ENCODE measurements at places on chromosomes 1 and 21.

GRCh38 chr1:201149400-201149799 lies 4.9 kb downstream of the TMEM9 start:
- no peak for DNase-seq

GRCh38 chr21:38646213-38646837 lies 148.0 kb upstream of the ERG start:
- no peak for DNase-seq

GRCh38 chr1:60390593-60391282 lies 317.2 kb upstream of the C1orf87 start:
- no peak for DNase-seq

GRCh38 chr1:184866586-184866985 lies 107.7 kb downstream of the NIBAN1 start:
- DNase-seq: no peak

DNA sequence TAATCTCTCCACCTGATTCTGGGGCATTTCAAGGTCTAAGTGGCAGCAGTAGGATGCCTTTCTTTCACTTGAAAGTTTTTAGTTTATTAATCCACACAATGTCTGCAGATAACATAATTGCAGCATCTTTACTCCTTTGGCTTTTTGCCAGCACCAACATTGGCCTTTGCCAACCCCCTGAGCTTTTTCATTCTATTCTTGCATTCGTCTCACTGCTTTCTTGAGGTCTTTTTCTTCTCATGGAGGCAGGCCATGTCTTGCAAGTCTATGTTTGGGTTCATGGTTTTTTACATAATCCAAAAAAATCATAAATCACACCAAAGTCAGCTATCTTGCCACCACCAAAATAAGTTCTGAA lies 30.4 kb upstream of the COG2 start:
- DNase-seq: no peak

- DNase-seq: no peak
Observed at GRCh38 chr1:24266398-24266941, 52.7 kb upstream of the GRHL3 start.

GRCh38 chr1:112527266-112528010 lies 18.7 kb downstream of the WNT2B start:
- no peak for DNase-seq

- no peak for DNase-seq
Observed at GRCh38 chr1:215119719-215120365, 37.3 kb downstream of the KCNK2 start.

- DNase-seq: no peak
Observed at GRCh38 chr1:37601441-37601840, 5.7 kb upstream of the GNL2 start.

GRCh38 chr1:155004352-155005075 lies 1.9 kb downstream of the ZBTB7B start:
- no peak for DNase-seq

DNA sequence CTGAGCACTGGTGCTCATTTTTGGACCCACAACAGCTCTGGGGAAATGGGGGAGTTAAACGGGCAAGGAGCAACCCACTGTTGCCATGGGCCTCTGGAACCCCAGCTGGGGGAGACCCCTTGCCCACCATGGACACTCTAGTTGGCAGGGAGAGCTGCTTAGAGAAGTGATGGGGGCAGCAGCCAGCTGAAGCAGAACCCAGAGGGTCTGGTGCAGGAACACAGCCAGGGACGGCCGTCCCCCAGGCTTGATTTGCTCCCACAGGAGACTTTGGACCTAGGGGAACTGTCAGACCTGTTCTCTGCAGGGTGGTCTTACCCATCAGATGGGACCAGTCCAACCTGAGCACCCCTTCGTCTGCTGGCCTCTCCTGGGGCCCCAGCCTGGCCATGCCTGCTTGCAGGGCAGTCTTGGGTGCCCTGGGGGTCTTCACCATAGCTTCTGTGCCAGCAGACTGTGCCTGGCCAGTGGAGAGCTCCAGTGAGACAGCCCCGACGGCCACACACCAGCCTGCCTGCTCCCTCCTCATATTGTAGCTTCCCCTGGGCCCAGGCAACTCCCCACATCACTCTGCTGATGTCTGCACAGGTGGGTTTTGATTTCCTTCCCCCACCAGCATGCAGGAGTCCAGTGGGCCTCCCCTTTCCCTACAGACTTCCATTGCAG lies 11.3 kb downstream of the SPATC1L start:
- DNase-seq: no peak

DNA sequence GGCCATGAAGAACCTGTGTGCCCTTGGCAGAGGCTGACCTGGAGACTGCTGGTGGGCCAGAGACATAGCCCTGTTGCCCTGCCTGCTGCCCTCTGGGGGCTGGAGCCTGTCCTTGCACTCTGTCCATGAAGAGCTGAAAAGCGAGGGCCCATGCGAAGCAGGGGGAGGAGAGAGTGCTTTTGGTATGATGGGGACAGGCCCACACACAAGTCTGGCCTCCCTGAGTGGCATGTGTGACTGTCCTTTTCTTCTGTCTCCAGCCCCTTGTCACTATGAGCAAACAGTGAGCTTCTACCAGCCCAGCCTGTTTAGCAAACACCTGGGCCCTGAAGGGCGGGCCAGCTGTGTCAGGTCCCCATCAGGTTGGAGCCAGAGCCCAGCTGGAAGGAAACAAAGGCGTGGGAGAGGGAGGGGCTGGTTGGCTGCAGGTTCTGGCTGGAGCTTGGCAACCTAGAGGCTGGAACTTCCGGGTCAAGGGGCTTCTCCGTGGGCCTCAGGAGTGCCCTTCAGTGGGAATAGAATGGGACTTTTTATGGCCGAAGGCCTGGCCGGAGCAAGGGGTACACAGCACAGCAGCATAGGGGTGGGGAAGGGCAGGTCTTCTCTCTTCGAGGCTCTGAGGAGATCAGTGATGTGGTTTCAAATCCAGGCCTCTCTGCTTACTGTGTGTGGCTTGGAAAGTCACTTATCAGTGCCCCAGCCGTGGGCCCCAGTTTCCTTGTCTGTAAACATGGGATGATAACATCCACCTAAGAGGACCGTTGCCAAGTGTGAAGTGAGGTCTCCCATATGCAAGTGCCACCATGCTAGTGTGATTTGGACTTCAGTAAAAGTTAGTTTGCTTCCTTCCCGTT lies 14.3 kb downstream of the QSOX1 start:
- peak; percentile 46 for DNase-seq

GRCh38 chr1:156268336-156268735 lies 14.3 kb downstream of the SMG5 start:
- DNase-seq: no peak

GRCh38 chr1:84946631-84947030 lies 50.3 kb downstream of the MCOLN2 start:
- no peak for DNase-seq

- no peak for DNase-seq
Observed at GRCh38 chr1:97538113-97538512, 382.7 kb downstream of the DPYD start.

DNA sequence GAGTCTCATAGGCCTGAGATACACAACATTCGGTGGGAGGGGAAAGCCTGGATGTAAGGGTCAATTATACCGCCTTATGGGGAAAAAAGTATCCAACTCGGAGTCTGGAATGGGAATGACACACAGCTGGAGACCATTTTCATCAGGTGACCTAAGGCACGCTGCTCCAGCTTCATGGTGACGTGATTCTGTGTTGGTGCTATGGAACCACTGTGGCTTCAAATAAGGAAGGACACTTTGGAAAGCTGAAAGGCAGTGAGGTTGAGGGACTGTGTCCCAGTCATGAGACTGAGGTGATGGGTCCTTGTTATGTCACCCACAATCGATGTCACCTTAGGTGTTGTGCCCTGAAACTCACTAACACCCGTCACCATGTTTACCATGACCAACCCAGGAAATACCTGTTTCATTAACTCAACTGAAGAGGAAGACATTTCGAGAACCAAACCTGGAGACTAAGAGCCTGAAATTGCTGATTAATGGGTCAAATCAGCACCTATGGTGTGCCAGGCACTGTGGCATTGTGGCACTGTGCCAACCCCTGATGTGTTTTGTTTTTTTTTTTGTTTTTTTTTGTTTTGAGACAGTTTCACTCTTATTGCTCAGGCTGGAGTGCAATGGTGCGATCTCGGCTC lies 54.5 kb downstream of the IRF2BP2 start:
- DNase-seq: no peak

DNA sequence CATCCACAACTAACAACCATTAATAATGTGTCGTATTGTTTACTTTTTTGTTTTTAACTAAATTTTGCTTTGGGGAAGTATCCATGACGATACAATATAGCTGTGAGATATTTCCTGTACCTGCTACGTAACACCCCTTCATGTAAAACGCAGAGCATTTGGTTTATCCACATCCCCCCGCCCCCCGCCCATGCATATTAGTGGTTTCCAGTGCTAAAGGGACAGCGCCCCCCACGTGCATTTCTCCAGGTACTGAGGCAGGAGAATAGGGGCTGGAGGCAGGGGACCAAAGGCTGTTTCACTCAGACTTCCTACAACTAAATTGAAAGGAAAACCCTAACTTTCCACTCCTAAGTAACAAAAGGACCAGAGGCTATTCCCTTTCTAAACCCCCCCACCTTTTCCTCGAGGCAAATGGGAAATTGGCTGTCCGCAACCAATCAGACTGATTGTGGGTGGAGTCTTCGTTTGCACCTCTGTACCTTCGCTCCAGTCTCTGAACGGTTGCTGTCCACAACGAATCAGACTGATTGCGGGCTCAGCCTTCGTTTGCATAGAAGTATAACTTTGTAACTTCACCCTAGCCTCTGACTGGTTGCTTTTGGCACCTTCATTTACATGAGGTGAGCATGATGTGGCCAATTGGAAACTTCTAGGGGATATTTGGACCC lies 12.2 kb upstream of the RIPK4 start:
- no peak for DNase-seq

GRCh38 chr1:172289448-172289847 lies 131.0 kb upstream of the C1orf105 start:
- no peak for DNase-seq

DNA sequence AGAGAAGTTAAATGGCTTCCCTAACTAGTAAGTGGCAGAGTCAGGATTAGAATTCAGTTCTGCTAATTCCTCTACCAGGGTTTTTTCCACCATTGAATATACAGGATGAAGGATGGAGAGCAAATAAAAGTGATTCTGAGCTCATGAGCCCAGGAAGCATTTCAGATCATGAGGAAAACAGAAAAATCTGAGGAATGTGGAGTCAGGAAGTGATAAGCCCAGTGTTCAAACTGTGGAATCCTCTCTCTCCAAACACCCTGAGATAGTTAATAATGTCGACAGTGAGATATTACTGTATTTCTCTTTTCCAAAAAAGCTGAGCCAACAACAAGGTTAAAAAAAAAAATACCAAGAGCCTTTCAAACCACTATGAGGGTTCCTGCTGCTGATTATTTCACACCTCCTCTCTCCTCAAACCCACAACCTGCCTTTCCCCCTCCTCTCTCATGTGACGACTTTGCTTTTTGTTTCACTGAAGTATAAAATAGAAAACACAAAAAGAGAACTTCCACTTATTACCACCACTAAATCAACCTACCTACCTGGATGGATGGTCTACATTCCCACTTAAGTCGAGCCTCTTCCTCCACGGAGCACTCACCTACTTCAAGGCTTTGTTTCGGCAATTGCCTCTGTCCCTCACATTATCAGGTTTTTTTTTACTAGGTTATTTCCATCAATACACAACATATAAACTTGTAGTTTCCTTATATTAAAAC lies 8.9 kb downstream of the SLAMF1 start:
- no peak for DNase-seq

DNA sequence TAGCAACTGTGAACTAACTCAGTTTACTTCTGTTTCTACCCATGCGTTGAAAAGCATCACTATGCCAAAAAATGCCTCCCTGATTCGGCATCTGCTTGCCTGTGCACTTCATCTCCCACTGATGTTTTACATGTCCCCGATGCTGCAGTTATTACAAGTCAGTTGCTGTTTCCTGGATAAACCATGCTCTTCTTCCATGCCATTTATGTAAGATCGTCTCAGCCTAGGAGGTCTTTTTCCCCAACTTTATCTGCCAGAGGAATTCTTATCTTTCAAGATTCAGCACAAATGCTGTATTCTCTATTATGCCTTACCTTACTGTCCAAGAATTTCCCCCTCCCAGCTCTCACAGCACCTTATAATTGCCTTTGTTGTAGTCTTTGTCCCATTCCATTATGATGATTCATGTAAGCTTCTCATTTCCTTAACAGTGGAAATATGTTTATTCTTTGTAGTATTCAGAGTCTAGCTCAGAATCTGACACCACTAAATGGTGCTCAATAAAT lies 30.0 kb downstream of the PRKACB start:
- DNase-seq: no peak

DNA sequence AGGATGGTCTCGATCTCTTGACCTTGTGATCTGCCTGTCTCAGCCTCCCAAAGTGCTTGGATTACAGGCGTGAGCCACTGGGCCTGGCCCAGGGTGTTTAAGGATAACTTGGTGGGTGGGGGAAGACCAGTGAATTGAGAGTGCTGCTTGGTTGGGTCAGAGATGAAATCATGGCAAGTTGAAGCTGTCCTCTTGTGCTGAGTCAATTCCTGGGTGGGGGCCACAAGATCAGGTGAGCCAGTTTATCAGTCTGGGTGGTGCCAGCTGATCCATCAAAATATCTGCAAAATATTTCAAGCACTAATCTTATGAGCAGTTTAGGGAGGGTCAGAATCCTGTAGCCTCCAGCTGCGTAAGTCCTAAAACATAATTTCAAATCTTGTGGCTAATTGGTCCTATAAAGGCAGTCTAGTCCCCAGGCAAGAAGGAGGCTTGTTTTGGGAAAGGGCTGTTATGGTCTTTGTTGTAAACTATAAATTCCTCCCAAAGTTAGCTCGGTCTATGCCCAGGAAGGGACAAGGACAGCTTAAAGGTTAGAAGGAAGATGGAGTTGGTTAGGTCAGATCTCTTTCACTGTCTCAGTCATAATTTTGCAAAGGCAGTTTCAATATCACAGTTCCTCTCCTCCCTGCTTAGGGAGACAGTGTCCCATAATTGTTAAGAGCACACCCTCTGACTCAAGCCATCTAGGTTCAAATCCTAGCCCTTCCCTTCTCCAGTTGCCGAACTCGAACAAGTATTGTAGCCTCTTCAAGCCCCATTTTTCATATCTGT lies 66.8 kb upstream of the BACH1 start:
- no peak for DNase-seq

GRCh38 chr21:27715131-27715530 lies 748.2 kb upstream of the ADAMTS5 start:
- no peak for DNase-seq

GRCh38 chr1:61436016-61436415 lies 288.9 kb downstream of the TM2D1 start:
- DNase-seq: no peak

- DNase-seq: peak; percentile 62
Observed at GRCh38 chr1:20485527-20486456, at the start of gene CAMK2N1. TSS of gene CAMK2N1 (minus strand) at chr1:20486210. CDS start at chr1:20485379, 831 bp downstream.

- DNase-seq: no peak
Observed at GRCh38 chr1:35555212-35555584, 2.0 kb downstream of the KIAA0319L start.

DNA sequence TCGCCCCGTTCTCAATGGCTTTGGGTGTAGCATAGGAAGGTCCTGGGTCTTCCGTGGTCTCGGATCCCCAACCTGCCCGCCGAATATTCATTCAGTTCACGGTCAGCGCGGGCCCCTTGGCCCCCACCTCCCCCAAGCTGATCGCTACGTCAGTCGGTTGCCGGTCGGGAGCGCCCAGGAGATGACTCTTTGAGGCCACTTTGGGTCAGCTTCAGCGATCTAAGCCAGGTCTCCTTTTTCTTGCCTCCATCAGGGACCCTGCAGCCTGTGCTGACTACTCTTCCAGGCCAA lies 12.8 kb downstream of the HLX start:
- DNase-seq: no peak
